ENCODE measurements at places on chromosomes 6 and 20.

DNA sequence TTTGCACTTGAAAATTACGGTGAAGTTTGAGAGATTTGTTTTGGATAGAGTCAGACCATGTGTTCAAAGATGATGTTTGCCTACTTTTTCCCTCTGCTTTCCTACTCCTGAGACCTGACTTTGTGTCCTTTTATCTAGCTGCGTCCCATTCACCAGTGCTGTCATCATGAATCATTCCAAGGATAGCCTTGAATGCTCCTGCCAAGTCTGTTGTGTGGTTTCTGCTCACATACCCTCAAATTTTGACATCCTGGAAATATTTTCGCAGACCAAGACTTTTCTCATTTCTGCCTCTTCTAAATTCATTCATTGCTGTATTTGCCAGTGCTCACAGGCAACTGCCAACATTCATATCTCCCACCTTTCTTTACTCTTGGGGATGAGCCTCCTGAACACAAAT is 175.9 kb upstream of the SCGN start:
- no peak for DNase-seq

- no peak for DNase-seq
Measured at GRCh38 chr20:13384132-13384531, 163.1 kb downstream of the ISM1 start.

- no peak for DNase-seq
Measured at GRCh38 chr6:30067460-30068139, 602 bp downstream of the PPP1R11 start.

GRCh38 chr6:41748542-41748941 is 1.3 kb upstream of the PGC start:
- no peak for DNase-seq

GRCh38 chr6:102407886-102408741 is 1014.6 kb downstream of the GRIK2 start:
- DNase-seq, result no peak

- DNase-seq, result no peak
Measured at GRCh38 chr6:89657445-89658158, 19.1 kb upstream of the LYRM2 start.

GRCh38 chr6:143734641-143735063 is 56.9 kb downstream of the PHACTR2 start:
- no peak for DNase-seq

DNA sequence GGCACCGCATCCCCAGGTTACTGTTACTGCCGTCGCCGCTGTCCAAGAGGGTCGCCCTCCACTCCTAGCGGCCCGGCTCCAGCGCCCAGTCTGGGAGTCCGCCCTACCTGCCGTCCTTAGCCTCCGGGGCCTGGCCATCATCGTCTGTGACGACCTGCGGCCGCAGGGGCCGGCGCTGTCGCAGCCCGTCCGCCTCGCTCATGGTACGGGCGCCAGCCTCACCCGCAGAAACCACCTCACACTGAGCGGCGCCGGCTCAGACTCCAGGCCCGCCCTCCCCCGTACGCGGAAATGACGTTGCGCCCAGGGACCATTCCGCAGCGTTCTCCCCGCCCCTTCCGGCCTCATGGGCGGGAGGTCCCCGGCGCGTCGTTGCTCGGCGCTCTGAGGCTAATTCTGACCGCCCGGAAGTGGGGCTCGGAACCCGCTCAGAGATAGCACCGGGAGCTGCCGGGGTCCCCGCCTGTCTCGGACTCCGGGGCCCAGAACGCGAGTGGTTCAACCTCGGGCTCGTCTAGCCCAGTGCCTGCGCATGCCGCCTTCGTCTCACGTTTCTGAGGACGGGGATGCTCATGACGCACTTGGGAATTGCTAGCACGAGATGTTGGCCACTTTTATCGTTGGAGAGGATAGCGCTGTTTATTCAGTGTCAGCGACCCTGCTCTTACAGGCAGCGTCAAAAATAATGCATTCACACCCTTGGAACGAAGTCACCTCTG is at the start of gene APMAP:
APMAP (minus strand) TSS at position 265 of the 719 bp plus-strand sequence; CDS start at position 202, 63 bp downstream.
- DNase-seq, result no peak

GRCh38 chr6:155448668-155449449 is 6.8 kb downstream of the NOX3 start:
- DNase-seq, result no peak

DNA sequence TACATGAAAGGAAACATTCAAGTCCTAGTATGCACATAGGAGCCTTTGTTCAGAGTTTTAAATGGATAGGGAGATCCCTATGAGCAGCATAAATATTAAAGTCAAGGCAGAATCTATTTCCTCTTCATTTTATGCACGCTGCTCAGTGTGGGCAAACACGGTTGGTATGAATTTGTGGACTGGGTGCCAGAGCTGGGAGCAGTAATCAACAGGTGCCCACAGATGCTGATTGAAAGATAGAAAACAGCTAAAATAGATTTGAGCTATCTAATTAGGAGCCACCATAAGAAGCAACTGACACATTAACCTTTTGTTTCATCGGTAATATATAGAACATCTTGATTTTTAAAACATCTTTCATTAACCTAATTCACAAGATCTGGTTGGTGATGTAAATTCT is 175.5 kb downstream of the EYS start:
- no peak for DNase-seq

DNA sequence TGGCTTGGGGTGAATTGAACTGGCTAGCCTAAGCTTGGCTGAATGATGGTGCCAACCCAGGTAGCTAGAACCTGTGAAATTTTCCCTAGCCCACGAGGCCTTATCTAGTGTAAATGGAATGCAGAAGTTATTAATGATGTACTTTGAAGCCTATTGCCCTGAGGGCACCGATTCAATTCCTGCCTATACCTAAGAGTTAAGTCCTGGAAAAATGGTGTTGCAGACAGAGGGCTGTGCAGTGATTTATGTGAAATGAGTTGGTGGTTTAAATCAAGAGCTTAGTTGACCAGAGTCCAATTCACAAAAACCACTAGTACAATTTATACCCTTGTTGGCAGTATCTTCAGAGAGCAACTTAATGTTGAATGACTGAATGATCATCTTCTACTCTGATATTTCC is 373.8 kb upstream of the JAG1 start:
- DNase-seq, result no peak

GRCh38 chr6:155544677-155545076 is 89.0 kb upstream of the NOX3 start:
- DNase-seq, result no peak

- no peak for DNase-seq
Measured at GRCh38 chr6:110756817-110757216, 58.5 kb downstream of the CDK19 start.

- no peak for DNase-seq
Measured at GRCh38 chr20:11924923-11925322, 7.2 kb downstream of the BTBD3 start.

- DNase-seq, result no peak
Measured at GRCh38 chr20:58720890-58721289, 28.3 kb downstream of the NPEPL1 start.

Data from cortex of kidney (tissue), 1 donor.